ENCODE measurements at places on chromosomes 2 and 18.
A peak's percentile ranks its signal among the peaks of the same experiment; 100 is the strongest.

DNA sequence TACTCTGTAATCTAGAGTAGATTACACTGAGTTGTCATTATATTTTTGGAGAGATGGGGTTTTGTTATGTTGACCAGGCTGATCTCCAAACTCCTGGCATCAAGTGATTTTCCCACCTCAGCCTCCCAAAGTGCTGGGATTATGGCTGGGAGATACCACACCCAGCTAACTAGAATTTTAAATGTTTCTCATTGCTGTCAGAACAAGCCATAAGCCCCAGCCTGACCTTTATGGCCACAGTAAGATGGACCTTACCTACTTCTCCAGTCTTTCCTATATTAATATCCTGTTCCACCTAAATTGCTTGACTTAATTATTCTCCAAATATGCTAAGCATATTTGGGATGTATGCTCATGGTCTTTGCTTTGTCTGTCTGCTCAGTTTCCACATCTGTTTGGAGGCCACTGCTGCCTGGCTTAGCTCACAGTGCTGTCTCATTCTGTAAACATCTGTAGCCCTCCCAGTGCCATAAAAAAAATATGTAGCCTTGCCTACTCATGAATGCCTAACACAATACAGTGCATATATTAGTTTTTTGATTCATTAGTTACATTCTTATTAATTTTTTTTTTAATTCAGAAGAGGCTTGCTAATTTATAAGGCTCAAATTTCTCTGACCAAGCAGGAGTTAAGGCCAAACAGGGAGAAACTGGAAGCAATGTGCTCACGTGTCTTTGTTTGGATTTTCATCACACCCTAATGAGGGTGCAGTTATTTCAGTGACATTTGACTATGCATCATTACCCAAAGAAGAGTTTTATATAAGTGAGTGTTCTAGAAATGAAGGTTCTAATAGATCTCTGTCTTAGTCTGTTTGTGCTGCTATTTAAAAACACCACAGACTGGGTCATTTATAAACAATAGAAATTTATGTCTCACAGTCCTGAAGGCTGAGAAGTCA, 45.3 kb upstream of the PSME4 start:
- DNase-seq, result peak; percentile 17

DNA sequence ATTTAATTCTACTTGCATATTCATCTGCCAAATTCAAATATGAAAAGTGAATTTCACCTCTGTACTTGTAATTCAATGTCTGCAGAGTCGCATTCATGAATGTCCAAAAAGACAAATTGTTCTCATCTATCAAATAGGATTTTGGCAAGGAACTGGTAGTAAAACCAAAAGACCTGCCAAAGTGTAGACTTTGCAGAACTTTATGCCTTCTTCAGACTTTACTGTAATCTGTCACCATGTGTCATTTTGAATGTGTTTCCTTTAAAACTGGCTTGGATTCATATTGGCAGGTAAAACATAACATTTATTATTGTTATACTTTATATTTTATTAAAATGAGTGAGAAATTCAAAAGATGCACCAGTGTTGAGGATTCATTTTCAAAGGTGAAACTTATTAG, 701.9 kb upstream of the LINC00305 start:
- DNase-seq, result no peak

DNA sequence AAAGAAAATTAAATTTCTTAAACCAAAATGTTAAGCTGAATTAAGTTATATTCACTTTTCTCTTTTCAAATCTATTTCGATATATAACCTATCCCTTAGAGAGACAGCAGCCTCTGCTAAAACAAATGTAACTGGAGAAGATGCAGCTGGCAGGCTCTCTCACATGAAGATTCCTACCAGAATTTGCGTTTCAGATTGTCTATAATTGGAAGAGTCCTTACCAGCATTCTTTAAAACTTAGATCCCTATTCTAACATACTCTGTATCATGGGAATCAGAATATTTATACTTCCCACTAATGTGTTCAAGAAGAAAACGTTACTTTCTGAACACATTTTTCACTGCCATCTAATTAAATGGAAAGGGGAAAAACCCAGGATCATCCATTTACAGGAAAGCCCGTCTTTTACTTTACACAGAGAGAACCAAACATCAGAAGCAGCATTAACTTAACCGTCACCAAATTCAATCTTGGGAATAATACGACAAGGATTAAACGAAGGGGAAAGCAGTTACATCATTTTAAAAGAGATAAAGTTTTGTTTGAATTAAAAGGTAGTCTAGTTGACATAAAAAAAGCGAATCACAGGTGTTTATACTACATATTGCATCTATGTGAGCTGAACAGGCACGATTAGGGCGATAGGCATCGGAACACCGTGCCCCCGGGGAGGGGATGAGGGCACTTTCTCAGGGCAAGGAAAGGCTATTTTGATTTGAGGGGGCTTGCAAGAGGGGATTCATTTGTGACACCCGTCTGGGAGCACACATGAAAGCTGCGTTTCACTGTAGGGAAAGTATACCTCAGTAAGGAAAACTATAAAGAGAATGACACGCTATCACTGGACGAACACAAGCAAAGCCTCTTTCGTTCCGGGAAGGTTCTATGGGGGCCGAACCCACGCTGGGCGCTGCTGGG, 1.3 kb downstream of the PTPN2 start:
- peak; percentile 59 for DNase-seq

GRCh38 chr2:224691563-224691962, 24.6 kb downstream of the CCDC195 start:
- no peak for DNase-seq

GRCh38 chr2:73373344-73373743, 12.3 kb upstream of the ALMS1 start:
- DNase-seq, result no peak

- peak; percentile 15 for DNase-seq
These were observed 1.2 kb downstream of the SAP130 start for GRCh38 chr2:128026448-128027277.

- DNase-seq, result no peak
These were observed 103.3 kb upstream of the NCK2 start for GRCh38 chr2:105641389-105641811.

GRCh38 chr2:18413676-18414396, 146.6 kb downstream of the RDH14 start:
- DNase-seq, result no peak

All from NCI-H2171 treated with DMSO at 0.1 percent for 48 hours (cell line).